Activated effector memory CD4-positive, alpha-beta T cell treated with anti-CD3 and anti-CD28 coated beads, Interleukin-2, amount 50 U/mL, for 16 hours (primary cell): ENCODE measurements at places on chromosomes 7 and 10.

DNA sequence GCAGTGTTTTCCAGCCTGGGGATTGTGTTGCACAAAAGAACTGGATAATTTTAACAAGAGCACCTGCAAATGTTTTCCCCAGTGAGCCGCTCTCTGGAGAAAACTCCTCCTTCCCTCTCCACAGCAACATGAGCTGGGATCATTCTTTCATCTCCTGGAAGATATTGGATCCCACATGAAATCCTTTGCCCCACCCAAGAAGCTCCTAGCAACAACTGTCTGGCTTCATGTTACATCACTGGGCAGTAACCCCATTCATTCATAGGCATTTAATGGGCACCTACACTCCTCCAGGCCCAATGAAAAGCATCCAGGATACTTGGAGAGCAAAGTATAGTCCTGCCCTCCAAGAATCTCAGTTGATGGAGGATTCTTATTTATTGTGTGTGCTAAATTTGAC lies 27.2 kb downstream of the LSM5 start:
- no peak for DNase-seq

DNA sequence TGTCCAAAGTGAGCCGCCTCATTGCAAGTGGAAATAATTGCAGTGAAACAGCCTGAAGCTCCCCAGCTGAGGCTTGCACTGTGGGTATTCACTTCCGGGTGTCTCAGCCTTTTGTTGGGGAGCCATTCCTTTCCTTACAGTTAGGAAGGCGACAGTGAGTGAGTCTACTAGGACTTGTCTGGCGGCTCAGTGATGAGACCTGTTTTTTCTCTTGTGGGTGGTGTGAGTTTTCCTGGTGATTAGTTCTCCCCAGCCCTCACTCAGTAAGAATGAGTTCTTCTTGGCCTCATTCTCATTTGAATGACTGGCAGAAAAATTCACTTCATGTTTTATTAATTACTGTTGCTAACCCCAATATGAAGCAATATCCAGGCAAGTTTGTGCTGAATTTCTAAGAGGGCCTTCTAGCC lies 2.6 kb downstream of the PGAM1 start:
- peak; percentile 82 for DNase-seq

DNA sequence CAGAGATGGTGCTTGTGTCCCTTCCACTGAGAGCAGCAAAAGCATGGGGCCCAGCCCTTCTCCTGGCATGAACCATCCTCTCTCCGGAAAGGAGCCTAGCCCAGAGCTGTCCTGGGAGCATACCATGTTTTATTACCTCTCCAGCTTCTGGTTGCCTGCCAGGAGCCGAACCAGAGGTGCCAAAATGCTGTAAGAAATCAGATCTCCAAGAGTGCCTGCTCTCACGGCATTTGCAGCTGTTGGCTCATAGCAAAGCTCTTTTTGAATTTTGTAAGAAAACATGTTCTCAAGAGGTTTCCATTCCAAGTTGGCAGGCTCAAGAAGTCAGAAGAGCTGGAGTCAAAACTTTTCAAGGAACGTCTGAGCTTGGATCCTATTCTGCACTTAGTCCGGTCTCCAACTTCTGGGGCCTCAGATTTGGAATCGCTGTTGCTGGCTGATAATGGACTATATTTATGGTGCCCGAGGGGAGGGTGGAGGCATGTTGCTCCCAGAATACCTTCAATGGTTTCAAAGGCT lies 211.7 kb upstream of the MKI67 start:
- no peak for DNase-seq

- no peak for DNase-seq
These were observed 431 bp downstream of the ZYX start for GRCh38 chr7:143381427-143382125.

- no peak for DNase-seq
These were observed 66.3 kb upstream of the KLF6 start for GRCh38 chr10:3850999-3851937.

GRCh38 chr7:81709836-81710235 lies 60.0 kb downstream of the HGF start:
- no peak for DNase-seq

DNA sequence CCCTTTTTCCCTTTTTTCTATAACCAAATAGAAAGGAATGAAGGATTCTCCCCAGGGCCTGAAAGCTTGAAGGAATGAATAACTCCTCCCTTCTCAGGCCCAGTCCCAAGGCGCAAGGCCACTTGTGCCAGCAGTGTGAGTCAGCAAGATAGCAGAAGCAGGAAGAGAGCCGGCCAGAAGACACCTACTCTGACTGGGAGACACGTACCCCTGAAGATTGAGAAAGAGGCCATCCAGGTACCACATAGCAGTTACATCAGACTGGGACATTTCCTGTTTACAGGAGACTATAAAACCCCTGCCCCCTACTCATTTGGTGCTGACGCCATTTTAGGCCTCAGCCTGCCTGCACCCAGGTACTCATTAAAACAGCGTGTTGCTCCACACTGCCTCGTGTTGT lies 65.5 kb downstream of the LRRC17 start:
- no peak for DNase-seq
